ENCODE measurements at places on chromosomes 13 and 19.

DNA sequence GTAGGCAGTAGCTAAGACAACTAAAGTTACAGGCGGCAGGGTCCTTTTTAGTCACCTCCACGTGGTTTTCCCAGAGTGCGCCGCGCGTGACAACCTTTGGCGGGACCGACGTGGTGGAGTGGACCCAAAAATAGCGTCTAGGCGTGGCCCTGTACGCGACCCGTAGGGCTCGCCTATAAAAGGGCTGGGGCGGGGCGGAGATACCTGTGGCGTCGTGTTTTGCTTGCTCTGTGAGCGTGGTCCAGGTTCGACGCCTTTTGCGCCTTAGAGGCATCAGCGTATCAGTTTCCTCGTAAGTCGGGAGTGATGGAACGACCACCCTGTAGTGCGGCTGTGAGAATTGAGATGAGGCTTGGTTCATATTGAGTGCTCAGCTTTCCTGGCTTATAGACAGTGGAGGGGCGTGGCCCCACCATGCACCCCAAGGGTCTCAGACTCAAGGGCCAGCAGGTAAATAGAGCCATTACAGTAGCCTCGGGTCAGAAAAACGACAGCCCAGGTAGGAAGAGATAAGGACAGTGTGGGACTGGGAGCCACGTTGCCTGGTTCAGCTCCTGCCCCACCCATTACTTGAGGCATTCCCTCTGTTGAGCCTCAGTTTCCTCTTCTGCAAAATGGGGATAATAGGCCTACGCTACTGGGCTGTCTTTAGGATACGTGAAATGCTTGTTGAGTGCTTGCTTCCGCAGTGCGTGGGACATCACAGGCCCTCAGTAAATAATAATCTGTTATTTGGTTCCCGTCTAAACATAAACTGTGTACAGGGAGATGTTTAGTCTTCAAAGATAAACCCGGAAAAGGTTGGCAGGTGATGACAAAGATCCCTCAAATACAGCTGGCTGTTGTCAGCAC is 693 bp upstream of the TMED1 start:
- DNase-seq: peak; percentile 81

GRCh38 chr19:49475995-49476880 is 2.2 kb downstream of the FLT3LG start:
- DNase-seq: no peak

DNA sequence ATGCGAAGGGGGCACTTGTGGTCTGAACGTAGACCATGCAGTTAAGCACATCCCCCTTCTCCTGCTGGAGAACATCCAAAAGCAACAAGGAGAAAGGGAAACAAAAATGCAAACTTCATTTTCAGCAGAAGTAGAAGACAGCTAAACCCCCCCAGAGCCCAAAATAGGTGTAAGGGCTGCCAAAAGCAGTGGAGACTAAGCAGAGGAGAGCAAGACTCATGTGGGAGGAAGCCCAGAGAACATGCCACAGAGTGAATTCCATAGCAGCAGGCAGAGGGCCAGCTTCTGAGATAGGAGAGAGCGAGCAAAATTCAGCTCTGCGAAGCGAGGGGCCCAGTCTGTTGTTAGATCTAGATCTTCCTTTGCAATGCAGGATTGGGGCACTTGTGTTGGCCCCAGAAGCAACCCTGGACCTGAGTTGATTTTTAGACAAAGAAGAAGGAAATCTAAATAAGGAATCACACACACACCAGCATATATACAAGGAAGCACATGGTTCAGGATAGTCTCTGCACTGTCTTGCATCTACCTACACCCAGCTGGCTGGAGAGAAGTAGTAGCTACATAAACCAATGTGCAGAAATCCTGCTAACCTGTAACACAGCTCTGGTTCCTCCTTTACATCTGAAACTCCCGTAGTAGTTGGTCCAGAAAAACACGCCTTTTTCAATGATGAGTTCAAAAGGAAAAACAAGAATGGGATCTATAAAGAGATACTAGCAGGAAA is 199.6 kb downstream of the SPRY2 start:
- DNase-seq: peak; percentile 64

GRCh38 chr13:97895383-97895782 is 58.1 kb upstream of the IPO5 start:
- DNase-seq: no peak

- no peak for DNase-seq
These were observed 6.0 kb downstream of the PLPPR2 start for GRCh38 chr19:11361037-11361770.

- no peak for DNase-seq
These were observed 54.1 kb upstream of the RFXAP start for GRCh38 chr13:36764957-36765356.

- peak; percentile 12 for DNase-seq
These were observed 476.7 kb downstream of the RFC3 start for GRCh38 chr13:34294483-34295129.

GRCh38 chr19:11507370-11508078 is 1.9 kb upstream of the ZNF653 start:
- no peak for DNase-seq

DNA sequence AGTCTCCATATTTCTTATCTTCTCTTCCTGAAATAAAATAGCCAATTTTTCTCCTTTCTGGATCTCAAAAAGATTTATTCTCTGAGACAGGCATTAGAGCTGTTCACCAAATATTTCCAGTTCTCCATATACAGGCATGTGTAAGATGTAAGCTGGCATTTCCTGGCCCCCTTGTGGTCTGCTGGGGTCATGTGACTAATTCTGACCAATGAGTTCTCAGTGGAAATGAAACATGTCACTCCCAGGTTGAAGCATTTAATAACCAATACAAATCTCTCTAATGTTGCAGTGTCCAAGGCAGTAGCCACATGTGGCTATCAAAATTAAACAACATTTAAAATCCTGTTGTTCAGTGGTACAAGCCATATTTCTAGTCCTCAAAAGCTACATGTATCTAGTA is 14.8 kb upstream of the CACNA1A start:
- no peak for DNase-seq

- no peak for DNase-seq
These were observed 34.0 kb upstream of the HOMER3 start for GRCh38 chr19:18975011-18975410.

- DNase-seq: no peak
These were observed 8.3 kb upstream of the NANOS3 start for GRCh38 chr19:13868663-13869062.

DNA sequence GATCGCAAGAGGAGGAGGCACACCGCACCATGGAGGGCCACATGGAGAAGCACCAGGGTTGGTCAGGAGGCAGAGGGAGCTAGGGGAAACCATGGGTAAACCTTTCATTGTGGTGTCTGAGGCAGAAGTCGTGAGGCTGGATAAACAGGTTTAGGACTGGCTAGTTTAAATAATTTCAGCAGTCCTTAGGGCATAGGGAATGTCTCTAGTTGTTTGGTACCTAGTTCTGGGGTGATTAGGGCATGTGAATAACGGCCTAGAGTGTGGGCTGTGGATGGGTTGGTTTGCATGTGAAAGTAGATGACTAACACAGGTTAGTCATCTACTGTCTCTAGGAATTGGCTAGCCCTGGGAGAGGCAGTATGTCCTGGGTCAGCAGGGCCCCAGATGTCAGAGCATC is 102.3 kb downstream of the STOML3 start:
- peak; percentile 11 for DNase-seq

- DNase-seq: no peak
These were observed 16.1 kb downstream of the TTYH1 start for GRCh38 chr19:54431255-54431838.

- DNase-seq: no peak
These were observed 4.3 kb downstream of the ERCC1 start for GRCh38 chr19:45419396-45419795.

DNA sequence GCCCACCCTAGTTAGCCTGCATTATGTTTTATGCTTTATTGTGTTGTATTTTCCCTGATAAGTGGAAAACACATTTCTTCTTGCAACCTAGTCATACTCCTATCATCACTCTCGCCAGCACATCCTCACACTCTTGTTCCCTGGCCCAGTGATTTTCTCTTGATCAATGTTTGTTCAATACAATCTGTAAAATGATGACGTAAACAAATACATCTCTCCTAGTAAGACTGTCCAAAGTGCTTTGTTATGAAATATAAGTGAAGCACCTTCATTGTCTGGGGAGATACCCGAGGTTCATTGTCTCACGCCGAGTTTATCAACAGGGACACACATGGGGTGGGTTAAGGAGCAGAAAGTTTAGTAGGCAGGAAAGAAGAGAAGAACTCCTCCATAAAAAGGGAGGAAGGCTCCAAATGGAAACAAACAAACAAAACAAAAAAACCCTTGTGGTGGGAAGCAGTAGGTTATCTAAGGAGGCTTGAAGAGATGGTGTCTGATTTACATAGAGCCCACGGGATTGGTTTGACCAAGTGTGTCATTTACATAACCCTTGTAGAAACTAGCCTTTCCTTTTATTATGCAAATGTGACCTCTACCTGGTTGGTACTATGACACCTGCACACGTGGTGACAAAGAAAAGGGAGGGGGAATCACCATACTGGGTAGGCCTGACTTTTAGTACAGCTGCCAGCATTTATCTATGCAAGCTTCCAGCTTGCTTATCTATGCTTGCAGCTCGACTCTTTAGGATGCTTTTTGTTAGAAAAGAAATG is 1317.9 kb upstream of the SPRY2 start:
- DNase-seq: no peak

GRCh38 chr13:94315188-94315587 is 164.3 kb downstream of the DCT start:
- no peak for DNase-seq

- no peak for DNase-seq
These were observed 1421.3 kb downstream of the OLFM4 start for GRCh38 chr13:54449922-54450321.

DNA sequence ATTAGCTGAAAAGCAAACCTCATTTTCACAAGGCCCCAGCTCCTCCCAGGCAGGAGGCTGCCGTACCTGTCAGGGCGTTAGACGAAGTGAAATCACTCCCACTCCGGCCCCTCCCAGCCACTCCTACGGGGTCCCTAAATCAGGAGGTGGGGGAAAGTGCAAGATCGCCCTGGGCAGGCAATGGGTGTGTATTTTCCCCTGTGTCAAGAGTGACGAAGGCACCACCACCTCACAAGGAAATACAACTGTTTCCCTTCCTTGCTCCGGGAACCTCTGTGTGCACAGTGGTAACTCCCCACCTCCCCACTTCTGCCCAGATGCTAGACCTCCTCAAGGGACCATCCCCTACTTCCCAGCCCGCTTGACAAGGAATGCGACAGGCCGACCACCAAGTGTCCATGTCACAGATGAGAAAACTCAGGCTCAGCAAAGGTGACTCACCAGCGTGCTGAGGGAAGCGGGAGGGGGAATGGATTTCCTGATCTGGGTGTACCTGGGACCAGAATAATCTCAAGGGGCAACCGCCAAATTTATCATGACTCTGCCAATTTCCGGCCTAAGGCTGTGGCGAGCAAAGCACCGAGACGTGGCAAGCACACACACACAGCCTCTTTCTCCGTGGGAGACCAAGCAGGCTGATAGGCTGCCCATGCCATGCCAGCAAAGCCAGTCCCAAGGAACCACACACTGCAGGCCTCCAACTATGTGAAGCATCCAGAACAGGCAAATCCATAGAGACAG is 7.3 kb downstream of the PPP6R1 start:
- DNase-seq: no peak

DNA sequence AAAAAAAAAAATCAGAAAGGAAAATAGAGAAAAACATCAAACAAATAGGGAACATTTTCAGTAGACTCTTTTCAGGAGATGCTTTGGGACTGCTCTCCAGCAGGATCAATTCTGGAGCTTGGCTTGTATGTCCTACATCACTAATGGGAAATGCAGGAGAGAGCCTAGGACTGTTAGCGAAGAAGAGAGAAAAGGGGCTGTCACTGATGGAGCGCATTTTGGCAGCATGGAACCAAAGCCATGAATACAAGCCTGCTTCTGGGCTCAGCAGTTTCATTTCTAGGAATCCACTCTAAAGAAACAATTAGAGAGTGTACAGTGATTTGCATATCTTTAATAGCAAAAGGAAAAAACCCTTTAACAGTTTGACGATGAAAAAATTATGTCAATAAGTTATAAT is 203.9 kb downstream of the NUFIP1 start:
- DNase-seq: no peak

- DNase-seq: no peak
These were observed 2539.0 kb upstream of the PCDH20 start for GRCh38 chr13:63954683-63955082.

DNA sequence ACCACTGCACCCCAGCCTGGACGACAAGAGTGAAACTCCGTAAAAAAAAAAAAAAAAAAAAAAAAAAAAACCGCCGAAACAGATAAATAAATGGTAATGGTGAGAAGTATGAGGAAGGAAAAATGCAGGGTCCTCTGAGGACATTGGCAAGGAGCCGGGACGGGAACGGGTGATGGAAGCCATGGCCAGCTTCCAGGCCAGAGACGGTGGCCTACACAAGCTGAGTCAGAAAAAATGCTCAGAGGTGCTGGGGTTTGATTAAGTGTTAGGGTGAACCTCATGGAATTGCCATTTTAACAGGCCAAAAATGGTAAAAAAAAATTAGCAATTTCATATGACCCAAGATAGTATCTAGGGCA is 866 bp upstream of the ZSWIM4 start:
- DNase-seq: peak; percentile 98

GRCh38 chr19:16297575-16298178 is 26.9 kb upstream of the KLF2 start:
- no peak for DNase-seq

DNA sequence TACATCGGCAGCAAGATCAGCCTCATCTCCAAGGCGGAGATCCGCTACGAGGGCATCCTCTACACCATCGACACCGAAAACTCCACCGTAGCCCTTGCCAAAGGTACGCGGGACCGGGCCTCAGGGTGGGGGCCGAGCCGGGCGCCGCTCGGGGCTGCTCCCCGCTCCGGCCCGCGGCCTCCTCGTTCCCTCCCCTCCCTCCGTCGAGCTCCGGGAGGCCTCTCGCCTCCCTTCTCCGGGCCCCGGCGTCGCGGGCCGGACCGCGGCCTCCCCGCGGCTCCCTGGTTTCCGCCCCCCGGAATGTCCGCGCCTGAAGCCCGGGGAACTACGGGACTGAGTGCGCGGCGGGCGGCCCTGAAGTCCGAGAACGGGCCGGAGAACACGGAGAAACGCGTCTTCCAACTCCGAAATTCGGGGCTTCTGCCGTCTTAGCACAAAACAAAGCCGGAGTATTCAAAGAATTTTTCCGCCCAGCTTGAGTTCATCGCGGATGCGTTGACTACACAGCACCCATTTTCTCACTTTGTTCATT is 423 bp downstream of the LSM14A start:
- peak; percentile 64 for DNase-seq

GRCh38 chr19:4636151-4636717 is 3.1 kb upstream of the TNFAIP8L1 start:
- DNase-seq: peak; percentile 35

- no peak for DNase-seq
These were observed 14.4 kb downstream of the LIG4 start for GRCh38 chr13:108200781-108201398.

DNA sequence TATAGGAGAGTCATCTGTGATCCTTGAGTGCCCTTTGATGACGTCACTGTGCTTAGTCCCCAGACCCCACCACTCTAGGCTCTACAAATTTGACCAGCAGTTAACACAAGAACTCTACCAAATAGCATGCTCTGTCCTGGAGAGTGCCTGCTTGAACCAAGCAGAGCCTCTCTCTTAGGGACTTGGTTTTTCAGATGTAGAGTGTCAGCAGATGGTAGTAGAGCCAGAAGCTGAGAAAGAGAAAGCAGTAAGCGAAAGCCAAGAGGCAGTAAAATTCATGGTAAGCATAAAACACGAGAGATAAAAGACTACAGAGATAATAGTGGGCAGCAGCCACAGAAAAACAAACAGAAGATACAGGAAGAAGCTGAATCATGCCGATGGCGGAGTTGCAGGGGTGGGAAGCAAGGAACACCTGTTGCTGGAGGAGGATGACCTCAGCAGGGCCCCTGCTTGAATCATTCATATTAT is 193.3 kb downstream of the SLC7A1 start:
- DNase-seq: no peak
